ENCODE measurements at places on chromosomes 13 and 19.
A peak's percentile ranks its signal among the peaks of the same experiment; 100 is the strongest.

- no peak for DNase-seq
These were observed 65.1 kb downstream of the SIAH3 start for GRCh38 chr13:45786293-45786920.

- DNase-seq: no peak
These were observed 23.0 kb upstream of the OXGR1 start for GRCh38 chr13:97017322-97017721.

DNA sequence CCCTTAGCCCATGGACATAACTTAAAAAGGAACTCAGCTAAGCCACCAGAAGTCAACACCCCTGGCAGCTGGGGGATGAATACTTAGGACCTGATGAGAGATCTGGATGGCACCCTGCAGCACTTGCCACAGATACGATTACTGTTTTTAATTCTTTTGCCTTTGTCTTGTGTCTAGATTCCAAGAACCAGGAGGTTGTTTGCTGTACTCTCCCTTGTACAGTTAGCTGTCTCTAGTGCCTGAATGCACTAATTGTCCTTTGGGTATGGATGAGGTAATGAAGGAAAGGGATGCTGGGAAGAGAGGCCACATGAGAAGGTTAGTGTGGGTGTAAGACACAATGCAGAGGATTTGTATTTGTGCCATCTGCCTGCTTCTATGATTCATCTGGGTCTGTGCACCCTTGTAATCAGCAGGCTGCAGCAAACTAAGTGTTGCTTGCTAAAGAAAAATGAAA, 385.8 kb downstream of the KCNRG start:
- no peak for DNase-seq

- DNase-seq: no peak
These were observed 30.6 kb downstream of the FGF9 start for GRCh38 chr13:21701460-21701859.

- DNase-seq: no peak
These were observed 51.5 kb upstream of the MRI1 start for GRCh38 chr19:13712767-13713201.

GRCh38 chr19:7069904-7070226, 362 bp downstream of the ZNF557 start:
- no peak for DNase-seq

GRCh38 chr13:71772361-71772760, 94.6 kb downstream of the DACH1 start:
- no peak for DNase-seq

DNA sequence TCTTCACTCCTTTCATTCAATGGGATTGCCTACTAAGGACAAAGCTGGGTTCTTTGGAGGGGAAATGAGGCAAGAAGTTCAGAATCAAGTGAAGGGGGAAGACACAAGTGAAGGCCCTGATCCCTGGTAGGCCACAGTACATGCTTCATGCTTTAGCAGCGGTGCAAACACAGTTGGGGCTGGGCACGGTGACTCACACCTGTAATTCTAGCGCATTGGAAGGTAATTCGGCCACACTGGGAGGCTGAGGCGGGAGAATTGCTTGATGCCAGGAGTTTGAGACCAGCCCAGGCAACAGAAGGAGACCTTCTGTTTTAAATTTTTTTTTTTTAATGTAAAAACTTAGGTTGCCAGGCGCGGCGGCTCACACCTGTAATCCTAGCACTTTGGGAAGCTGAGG, 23.4 kb upstream of the GATAD2A start:
- no peak for DNase-seq

DNA sequence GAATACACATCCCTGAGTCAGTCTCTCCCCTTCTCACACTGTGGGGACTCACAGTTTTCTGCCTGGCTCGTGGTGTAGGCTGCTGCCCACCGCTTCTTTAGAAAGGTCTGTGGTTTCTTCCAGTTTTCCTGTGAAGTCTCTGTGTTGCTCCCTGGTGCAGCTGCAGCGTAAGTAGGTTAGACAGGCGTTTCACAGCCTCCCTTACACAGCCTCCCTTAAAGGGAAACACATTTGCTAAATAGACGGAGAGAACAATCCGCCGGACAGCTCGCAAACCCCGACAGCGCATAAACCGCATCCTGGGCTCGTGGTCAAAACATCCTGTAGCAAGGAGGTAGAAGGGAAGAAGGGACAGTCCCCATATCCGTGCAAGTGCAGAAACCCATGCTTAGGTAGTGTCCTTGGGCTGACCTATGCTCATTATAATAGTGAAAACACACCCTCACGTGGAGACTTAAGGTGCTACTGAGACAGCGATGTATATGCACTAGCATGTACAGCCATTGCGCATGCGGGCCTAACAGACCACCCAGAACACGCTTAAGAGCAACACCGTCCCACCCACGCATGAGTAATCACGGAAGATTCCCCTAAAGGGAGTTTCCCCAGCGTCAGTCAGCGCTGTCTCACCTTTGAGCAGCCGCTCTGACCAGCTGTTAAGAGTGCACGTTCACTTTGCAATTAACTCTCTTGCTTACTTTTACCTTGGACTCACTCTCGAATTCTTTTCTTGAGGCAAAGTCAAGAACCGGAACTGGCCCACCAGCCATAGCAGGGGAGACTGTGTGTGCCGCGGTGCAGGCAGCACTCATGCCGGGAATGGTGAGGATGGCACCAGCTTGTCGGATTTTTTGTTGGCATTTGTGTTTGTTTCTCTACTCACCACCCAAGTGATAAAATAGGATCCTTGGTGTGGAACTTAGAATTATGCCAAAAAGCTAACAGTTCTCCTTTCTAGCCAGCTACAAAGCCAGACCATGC, 16.6 kb downstream of the SIGLEC8 start:
- peak; percentile 75 for DNase-seq

DNA sequence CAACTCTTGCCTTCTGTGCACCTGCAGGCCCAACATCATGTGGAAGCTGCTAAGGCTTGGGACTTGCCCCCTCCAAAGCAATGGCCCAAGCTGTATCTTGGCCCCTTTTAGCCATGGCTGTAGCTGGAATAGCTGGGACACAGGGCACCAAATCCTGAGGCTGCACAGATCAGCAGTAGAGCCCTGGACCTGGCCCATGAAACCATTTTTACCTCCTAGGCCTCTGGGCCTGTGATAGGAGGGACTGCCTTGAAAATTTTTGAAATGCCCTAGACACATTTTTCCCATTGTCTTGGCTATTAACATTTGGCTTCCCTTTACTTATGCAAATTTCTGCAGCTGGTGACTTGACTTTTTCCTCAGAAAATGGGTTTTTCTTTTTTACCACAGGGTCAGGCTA, 68.7 kb downstream of the ING1 start:
- no peak for DNase-seq

- DNase-seq: no peak
These were observed 7.7 kb upstream of the LRG1 start for GRCh38 chr19:4547303-4548237.

- no peak for DNase-seq
These were observed 1.3 kb downstream of the SHISA7 start for GRCh38 chr19:55441692-55442321.

DNA sequence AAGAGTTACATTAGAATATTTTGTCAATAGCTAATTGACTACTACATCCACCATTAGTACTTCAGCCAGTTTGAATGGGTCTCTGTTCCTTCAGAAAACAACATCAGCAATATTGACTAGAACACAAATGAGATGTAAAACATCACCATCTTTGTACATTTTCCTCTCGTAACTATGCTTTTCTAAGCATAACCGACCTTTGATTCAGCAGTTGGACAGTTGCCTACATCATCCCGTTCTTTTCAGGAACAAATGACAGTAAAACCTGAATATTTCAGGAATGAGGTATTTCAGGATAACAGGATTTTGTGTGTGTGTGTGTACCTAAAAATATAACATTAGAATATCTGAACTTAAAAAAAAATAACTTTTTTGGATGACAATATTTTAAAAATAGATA, 60.9 kb downstream of the STARD13 start:
- no peak for DNase-seq

DNA sequence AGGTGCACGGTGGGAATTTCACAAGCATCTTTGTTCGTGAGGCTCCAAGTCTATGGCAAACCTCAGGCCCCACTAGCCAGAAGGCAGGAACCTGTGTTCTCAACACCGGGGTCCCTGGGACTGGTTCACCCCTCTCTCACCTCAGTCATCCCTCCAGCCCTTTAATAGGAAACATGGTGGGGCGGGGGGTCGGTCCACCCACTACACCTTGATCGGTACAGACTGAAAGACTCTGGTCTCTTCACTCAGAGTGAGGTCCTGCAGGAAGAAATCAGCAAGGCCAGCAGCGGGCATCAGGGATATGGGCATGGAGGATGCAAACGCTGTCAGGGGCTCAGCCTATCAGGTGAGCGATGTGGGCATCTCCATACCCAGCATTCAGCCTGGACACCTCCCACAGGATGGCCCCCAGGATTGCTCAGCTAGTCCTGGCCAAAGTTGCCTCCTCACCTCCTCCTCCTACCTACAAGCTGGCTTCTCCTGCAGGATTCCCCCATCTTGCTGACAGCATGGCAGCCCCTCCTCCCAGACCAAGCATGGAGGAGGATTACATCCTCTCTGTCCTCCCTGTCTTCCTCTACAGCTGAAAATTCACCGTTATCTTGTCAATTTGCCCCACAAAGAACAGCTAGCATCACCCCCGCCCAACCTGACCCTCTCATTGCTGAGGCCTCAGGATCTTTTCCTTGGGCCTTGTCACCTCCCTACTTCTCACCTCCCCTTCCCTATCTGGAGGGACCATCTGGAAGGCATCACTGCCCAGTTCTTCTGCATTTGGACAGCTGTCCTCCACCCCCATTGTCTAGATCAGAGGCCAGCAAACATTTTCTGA, 37.3 kb upstream of the CD33 start:
- no peak for DNase-seq

DNA sequence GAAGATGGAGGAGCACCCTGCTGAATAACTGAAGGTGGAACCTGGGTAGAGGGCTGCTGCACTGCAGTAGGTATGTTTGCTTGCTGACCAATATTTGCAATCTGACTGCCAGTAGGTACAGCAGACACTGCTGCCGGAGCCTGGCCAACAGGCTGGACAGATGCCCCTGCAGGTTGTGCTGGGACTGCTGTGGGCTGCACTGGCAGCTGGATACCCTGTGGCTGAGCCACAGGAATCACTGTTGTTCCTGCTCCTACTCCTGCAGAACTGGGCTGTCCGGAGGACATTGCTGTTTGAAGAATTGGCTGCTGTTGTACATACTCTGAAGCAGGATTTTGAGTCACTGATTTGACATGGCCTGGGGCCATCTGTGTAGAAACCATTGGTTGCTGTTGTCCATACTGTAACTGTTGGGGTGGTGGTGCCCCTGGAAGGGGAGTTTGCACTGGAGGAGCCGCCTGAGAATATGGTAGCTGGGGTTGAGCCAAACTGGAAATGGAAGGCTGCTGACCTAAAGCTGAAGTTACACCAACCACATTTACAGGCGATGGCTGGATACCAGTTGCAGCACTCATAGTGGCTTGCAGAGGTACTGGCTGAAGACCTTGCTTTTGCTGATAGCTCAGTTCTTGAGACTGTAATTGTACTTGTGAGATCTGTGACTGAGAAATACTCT, 2.2 kb downstream of the TSC22D1 start:
- no peak for DNase-seq

- DNase-seq: no peak
These were observed 12.4 kb downstream of the MAST3 start for GRCh38 chr19:18109733-18110608.

- DNase-seq: no peak
These were observed at the start of gene C19orf18 for GRCh38 chr19:57974434-57974833. Gene C19orf18 (minus strand): TSS chr19:57974534. CDS start chr19:57974432, 102 bp downstream.

DNA sequence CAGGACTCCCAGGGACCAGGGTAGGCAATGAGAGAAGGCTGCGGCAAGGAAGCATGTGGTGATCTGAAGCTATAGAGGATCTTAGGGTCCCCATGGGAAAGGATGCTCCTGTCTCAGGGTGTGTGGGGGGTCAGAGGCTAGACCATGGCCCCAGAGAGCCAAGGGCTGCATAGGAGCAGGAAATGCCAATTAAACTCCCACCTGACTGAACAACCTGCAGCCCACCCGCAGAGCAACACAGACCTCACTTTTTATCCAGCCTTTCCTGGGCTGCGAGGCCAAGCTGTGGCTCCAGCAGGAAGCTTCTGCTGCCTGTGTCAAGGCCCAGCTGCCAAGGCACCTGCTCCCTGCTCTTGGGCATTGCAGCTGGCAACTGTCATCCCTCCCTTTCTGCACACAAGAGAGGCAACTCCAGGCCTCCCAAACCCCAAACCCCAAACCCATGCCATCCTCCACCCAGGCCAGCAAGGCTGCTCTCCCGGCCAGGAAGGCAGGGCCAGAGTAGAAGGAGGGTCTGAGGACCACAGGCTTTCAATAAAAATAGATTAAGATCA, 290.1 kb downstream of the FOXO1 start:
- no peak for DNase-seq

GRCh38 chr13:22562116-22562515, 618.7 kb upstream of the SGCG start:
- DNase-seq: no peak

DNA sequence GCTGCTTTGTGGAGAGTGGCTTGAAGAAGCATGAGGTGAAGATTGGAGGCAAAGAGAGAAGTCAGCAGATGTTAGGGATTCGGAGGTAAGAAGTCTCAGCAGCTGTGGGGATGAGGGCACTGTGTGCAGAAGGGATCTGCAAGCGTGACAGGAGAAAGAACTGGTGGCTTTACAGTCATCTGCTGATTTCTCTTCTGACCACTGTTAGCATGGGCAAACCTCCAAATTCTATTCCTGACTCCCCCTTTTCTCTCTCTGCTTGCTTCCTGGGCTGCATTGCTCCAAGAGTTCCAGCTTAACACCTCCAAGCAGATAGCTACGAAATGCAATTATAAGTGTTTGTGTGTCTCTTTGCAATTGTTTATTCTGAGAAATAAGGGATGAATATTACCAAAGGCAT, 159.6 kb downstream of the GGACT start:
- DNase-seq: no peak

DNA sequence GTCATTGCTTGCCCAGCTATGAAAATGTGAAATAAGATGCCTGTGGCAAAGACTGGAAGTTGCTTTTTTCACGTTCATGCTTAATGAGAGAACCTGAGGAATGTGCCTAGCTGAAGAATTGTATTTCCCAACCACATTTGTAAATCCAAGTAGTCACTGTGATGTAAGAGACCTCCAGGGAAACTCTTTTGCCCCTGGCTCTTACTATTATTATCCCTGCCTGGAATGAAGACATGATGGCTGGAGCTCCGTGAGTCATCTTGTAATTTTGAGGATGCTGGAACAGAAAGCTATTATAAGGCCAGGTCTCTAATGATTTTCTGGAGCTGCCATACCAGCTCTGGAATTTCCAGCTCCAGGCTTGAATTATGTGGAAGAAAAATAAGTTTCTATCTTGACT, 894.3 kb downstream of the DIAPH3 start:
- no peak for DNase-seq

All from stimulated activated CD8-positive, alpha-beta memory T cell treated with anti-CD3 and anti-CD28 coated beads, Interleukin-2, amount 100 ng/mL, for 1 hour (primary cell).